GM23248 (cell line): ENCODE measurements at places on chromosomes 5 and 9. TPM values are rescaled to one million over a fixed set of nuclear protein-coding genes. Genes with fewer than 3 reads are reported as not detected.
A peak's percentile ranks its signal among the peaks of the same experiment; 100 is the strongest.

GRCh38 chr5:41413074-41413473 is 97.3 kb downstream of the PLCXD3 start:
- peak; percentile 25 for DNase-seq

DNA sequence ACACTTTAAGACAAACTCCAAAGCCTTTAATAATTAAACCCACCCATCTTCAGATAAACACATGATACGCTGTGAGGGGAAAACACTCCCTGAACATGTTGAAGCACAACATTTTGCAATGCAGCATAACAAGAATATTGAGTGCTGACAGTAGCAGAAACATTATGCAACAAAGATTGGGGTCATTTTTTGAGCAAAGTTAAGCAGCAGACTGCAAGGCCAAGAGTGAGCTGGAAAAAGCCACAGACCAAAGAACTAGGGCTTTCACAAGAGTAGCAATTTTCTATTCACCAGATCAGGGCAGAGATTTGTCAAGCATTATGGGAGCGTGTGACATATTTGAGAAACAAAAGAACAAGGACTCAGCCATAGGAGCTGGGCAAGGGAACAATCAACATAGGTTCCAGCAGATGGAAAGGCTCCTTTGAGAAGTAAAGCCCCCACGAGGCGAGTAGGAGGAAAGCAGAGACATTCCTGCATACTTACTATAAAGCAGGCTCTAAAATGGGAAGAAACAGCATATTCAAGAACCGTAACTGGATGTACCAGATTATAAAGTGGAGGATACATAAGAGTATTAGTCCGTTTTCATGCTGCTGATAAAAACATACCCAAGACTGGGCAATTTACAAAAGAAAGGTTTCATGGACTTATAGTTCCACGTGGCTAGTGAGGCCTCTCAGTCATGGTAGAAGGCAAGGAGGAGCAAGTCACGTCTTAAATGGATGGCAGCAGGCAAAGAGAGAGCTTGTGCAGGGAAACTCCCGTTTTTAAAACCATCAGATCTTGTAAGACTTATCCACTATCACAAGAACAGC is 4.8 kb upstream of the TTC23L start:
- no peak for DNase-seq

The MYORG gene
- polyA plus RNA-seq, result 0.72 and 0.73 TPM in 2 replicates

DNA sequence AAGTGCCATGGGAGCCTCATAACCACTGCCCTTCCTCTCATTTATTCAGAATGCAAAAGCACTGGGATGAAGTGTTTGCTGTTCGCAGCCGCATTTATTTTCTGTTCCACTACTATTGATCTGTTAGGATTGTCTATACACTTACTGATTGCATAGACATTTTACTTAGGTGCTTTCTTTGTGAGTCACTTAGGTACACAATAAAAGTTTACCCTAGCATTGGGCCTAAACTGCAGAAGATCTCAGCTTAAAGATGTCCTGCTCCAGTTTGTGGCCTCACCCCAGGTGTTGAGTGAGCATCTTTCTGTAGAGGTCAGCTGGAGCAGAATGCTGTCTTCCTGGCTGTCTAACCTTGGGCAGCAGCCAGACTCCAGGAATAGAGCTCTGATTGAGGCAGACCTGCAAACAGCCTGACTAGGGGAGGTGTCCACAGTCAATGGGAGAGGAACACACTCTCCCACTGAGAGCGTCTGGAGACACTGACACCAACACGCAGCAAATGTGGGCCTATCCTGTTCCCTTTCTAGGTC is 54.0 kb downstream of the GPR21 start:
- no peak for DNase-seq

- no peak for DNase-seq
Measured at GRCh38 chr5:127275641-127276193, 14.9 kb upstream of the MEGF10 start.

- no peak for DNase-seq
Measured at GRCh38 chr5:168920019-168920810, 341.0 kb upstream of the PANK3 start.

GRCh38 chr5:176736301-176736930 is 73.9 kb upstream of the UNC5A start:
- no peak for DNase-seq

The CERCAM gene
- 596 and 633 TPM in 2 replicates for polyA plus RNA-seq

The YIPF5 gene
- 235 and 236 TPM in 2 replicates for polyA plus RNA-seq

The RAB14 gene
- 75.9 and 79.5 TPM in 2 replicates for polyA plus RNA-seq

DNA sequence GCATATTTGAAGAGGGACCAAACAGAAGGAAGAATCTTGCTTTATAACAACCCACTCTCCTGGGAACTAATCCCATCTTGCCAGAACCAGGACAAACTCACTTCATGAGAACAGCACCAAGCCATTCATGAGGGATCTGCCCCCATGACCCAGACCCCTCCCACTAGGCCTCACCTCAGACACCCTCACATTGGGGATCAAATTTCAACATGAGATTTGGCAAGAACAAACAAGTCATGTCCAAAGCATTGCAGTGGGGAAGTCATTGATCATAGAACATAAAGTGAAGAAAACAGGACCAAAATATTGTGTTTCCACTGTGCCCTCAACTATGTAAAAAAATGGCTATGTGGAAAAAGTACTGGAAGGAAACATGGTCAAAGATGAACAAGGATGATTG is 43.9 kb downstream of the MAP1B start:
- no peak for DNase-seq

- DNase-seq, result no peak
Measured at GRCh38 chr9:116496167-116496566, 190.9 kb upstream of the TRIM32 start.

The CSF1R gene
- polyA plus RNA-seq, result 0.48 and 0.56 TPM in 2 replicates

DNA sequence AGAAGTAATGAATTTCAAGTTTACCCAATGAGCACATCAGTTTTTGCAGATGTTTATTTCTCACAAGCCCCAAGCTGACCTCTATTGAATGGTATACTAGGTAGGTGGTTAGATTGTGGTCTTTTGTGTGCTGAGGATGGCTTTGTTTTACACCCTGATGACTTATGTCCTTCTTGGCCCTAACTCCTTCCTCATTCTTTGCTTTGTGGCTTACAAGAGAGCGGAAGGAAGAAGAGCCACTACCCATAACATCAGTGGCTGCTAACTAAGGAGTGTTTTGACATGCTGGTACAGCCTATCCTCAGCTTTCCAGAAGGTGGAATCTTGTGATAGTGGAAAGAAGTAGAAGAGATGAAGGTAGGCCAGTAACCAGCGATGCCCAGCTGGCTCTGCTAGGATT is 85.7 kb upstream of the NTRK2 start:
- no peak for DNase-seq

DNA sequence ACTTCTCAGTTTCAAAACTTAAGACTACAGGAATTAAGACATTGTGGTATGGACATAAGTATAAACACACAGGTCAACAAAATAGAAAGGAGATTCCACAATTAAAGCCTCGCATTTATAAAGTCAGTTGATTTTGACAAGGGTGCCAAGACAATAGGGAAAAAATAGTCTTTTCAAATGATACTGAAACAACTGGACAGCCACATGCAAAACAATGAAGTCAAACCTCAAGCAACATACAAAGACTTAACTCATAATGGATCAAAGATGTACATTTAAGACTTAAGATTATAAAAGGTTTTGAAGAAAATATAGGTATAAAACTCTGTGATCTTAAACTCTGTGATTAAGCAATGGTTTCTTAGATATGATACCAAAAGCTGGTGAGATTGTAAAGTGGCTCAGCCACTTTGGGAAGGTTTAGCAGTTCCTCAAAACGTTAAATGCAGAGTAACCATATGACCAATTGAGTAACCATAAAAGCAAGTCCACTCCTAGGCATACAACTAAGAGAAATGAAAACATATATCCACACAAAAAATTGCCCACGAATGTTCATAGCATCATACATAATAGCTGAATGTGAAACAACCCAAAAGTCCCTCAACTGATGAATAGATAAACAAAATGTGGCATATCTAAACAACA is 22.0 kb downstream of the HINT1 start:
- DNase-seq, result no peak

DNA sequence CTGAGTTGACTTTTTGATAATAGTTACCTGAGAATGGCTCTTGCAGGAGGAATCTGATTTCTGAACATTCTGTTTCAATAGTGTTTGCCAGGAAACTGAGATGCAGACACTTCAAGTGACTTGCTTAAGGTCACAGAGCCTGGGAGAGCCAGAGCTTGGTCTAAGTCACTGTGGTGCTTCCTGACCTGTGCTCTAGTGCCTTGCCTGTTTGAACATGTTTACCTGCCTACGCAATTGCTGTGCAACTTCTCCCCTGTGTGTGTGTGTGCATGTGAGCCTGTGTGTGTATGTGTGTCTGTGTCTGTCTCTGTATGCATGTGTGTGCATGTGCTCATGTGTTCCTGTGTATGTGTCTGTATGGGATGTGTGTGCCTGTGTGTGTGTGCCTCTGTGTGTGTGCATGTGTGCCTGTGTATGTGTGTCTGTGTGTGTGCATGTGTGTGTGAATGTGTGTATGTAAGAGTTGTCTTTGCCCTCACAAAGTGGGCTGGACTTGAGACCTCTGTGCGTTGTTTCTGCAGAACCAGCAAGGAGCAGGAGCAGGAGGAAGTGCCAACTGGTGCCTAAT is 185.8 kb downstream of the GADD45G start:
- no peak for DNase-seq

The MSX2 gene
- 2.4 and 2.5 TPM in 2 replicates for polyA plus RNA-seq

The C6 gene
- polyA plus RNA-seq, result not detected in 2 replicates

The CDC20B gene
- polyA plus RNA-seq, result 0.20 TPM in 1 of 2 replicates, not detected in the other

The IL5 gene
- polyA plus RNA-seq, result not detected in 2 replicates

GRCh38 chr9:74543145-74543544 is 46.0 kb downstream of the RORB start:
- DNase-seq, result no peak

GRCh38 chr5:66603881-66604280 is 7.7 kb downstream of the MAST4 start:
- DNase-seq, result no peak

DNA sequence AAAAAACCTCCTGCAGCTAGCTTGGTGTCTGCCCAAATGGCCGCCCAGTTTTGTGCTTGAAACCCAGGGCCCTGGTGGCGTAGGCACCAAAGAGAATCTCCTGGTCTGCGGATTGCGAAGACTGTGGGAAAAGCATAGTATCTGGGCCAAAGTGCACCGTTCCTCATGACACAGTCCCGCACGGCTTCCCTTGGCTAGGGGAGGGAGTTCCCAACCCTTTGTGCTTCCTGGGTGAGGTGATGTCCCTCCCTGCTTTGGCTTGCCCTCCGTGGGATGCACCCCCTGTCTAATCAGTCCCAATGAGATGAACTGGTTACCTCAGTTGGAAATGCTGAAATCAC is 83.0 kb upstream of the JAK2 start:
- no peak for DNase-seq
